ENCODE measurements at places on chromosomes 12 and 14.
A peak's percentile ranks its signal among the peaks of the same experiment; 100 is the strongest.

- DNase-seq = no peak
Observed at GRCh38 chr14:40758076-40758475, 848.6 kb upstream of the LRFN5 start.

DNA sequence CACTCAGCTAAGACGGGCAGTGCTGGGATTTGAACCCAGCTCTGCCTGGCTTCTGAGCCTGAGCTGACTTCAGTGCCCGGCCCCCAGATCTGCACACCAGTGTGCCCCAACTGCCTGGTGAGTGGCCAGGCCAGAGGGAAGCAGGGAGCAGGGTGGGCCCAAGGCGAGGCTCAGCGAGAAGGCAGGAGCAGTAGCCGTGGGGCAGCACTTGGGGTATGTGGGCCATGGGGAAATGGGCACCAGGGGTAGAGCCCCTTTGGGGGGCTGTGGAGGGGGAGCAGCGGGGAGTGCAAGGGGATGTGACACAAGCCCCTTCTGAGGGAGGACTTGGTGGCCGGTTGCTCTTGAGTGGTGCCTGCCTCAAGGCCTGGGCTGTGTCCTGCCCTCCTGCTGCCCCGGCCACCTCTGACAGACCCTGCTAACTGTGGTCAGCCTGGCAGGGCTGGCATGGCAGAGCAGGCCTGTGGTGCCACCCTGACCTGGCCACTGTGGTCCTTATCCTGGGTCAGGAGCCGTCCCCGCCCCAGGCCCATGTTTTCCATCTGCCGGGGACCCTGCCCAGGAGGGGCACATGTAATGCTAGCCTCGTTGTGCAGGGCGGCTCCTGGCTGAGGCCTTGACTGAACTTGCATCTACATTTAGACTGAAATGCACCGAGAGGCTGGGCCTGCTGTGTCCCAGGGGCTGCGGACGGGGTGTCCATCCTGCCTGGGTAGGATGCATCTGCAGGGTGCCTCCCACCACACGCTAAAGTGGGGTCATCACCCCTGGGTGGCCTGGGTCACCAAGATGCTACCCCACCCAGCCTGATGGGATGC is 90.5 kb downstream of the KIF26A start:
- no peak for DNase-seq

DNA sequence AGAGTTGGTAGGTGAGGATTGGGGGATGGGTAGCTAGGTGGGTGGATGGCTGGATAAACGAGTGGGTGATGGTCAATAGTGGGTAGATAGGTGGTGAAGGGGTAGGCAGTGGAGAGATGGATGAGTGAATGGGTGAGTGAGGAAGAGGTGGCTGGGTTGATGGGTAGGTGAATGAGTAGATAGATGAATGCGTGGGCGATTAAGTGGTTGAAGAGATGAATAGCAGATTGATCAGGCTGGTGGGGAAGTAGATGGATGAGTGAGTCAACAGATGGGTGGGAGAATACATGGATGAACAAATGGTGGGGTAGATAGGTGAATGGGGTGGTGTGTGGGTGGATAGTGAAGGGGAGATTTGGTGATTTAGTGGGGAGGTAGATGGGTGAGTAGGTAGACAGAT is 51.1 kb downstream of the SYNE3 start:
- no peak for DNase-seq

- no peak for DNase-seq
Observed at GRCh38 chr12:88870000-88870737, 289.9 kb upstream of the KITLG start.

- DNase-seq = no peak
Observed at GRCh38 chr12:17017402-17017801, 411.4 kb upstream of the LMO3 start.

DNA sequence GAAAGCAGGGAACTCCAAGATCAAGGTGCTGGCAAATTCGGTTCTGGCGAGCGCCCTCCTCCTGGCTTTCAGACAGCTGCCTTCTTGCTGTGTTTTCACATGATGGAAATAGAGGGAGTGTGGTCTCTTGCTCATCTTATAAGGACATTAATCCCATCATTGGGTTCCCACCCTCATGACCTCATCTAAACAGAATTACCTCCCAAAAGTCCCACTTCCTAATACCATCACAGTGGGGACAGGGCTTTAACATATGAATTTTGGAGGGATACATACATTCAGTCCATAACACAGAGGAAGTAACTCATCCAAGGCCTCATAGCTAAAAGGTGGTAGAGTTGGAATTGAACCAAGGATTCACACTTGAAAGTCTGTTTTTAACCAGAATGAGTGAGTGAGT is 28.6 kb downstream of the DYRK2 start:
- no peak for DNase-seq

GRCh38 chr14:68970038-68970612 is 9.0 kb downstream of the ACTN1 start:
- no peak for DNase-seq

DNA sequence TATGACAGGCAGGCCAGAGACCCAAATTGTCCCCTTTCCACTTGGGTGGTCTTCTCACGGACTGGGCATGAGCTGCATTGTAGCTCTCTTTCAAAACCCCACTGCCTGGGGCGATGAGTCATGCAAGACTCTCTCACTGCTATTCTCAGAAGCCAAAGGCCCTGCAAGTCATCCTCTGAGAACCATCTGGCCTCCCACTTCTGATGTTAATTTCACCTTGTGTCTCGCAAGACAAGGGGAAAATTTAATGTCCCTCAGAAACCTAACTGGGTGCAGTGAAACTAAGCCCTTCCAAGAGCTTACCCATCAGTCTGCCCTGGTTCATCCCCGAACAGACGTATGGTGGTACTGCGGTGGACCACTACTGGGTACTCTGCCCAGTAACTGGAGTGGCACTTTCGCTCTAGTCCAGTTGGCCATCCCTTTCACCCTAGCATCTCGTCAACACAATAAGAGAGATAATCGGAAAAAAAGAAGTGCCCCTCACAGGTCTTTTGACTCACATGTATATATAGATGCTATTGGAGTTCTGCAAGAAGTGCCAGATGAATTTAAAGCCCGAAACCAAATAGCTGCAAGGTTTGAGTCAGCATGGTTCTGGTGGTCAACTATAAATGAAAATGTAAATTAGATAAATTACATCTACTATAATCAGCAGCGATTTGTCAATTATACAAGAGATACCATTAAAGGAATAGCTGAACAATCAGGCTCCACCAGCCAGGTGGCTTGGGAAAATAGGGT is 31.3 kb upstream of the LALBA start:
- DNase-seq = no peak

DNA sequence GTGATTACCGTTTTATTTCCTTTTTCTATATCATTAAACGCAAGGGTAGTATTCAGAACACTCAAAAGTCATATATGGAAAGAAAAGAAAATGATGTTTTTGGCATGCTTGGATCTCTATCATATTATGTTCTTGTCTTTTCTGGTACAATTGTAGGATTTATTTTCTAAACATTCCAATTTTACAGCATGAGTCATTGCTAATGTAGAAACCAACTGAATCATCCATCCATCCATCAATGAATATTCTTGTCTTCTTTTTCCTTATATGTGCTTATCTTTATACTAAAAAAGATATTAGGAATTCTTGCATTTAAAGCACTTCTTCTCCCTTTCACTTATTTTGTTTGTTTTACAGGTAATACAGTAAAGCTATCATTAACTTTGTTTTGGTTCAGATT is 20.4 kb upstream of the AMIGO2 start:
- DNase-seq = no peak

GRCh38 chr12:64618953-64619590 is 8.8 kb downstream of the RASSF3 start:
- DNase-seq = peak; percentile 95

- DNase-seq = peak; percentile 90
Observed at GRCh38 chr12:54579696-54580333, 8.6 kb downstream of the PPP1R1A start.

- DNase-seq = peak; percentile 66
Observed at GRCh38 chr14:32710731-32711680, 227.7 kb upstream of the NPAS3 start.

GRCh38 chr12:113049976-113050742 is 6.4 kb upstream of the DTX1 start:
- DNase-seq = peak; percentile 53

GRCh38 chr12:89355243-89356068 is 3.2 kb upstream of the DUSP6 start:
- DNase-seq = peak; percentile 44

DNA sequence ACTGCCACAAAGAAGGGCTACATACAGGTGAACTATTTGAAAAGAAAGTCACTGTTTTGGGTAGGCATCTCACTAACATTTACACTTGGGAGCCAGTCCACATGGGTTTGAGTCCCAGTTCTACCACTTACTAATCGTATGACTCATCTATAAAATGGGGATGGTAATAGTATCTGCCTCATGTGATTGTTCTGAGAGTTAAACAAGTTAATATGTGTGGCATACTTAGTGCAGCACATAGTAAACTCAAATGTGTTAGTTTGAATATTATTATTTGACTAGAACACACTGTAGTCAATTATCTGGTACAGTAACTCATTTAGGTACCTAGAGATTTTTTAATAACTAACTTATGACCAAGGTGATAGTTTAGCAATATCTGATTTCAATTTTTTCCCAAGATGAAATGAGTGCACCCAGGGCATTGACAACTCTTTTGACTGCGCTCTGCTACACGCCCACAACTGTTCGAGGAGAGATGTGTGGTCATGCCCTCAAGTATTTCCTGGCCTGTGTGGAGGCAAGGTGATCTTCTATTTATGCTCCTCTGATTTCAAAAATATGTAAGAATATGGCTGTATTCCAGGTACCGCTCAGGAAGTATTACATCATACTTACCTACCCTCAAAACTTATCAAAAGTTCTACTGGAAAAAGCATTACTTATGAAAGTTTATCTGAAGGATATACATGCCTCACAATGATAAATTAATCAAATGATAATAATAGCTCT is 210.6 kb upstream of the EGLN3 start:
- no peak for DNase-seq

GRCh38 chr14:87014856-87015255 is 978.1 kb downstream of the GALC start:
- peak; percentile 2 for DNase-seq

DNA sequence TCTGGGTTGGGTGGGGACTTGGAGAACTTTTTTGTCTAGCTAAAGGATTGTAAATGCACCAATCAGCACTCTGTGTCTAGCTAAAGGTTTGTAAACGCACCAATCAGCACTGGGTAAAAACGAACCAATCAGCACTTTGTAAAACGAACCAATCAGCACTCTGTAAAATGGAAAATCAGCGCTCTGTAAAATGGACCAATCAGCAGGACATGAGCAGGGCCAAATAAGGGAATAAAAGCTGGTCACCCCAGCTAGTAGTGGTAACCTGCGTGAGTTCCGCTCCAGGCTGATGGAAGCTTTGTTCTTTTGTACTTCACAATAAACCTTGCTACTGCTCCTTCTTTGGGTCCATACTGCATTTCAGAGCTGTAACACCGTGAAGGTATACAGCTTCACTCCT is 1.7 kb upstream of the ACOT2 start:
- no peak for DNase-seq

DNA sequence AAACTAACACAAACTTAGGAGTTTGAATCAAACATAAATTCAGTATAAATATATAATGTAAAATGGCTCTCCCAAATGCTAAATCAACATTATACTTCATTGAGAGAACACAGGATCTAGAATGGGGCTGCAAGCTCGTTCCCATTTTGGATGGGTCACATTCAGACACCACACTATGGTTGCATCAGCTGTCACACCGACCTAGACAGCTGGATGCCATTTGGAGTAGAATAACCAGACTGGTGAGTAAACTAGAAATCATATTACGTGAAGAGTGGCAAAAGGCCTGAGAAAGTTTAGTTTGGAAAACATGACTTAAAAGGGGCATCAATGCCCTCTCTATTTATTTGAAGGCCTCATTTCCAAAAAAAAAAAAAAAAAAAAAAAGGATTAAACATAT is 430.4 kb downstream of the NPAS3 start:
- DNase-seq = no peak

GRCh38 chr12:45587012-45587411 is 142.5 kb upstream of the ARID2 start:
- no peak for DNase-seq

DNA sequence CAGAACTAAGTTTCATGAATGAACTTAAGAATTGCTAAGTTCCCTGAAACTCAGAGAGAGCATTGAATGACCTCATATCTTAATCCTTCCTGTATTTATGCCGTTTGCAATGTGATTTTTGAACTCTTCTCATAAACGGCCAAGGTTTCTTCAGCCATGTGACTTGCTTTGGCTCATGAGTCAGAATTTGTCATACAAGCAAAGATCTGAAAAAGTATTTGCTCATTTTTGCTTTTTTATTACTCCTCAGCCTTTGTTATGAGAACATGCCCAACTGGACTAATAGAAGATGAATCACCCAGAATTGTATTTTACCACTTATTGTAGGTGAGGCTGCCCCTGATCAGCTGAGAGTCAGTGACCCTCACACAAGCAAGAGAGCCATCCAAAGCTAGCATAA is 693.8 kb downstream of the BCL11B start:
- DNase-seq = no peak

DNA sequence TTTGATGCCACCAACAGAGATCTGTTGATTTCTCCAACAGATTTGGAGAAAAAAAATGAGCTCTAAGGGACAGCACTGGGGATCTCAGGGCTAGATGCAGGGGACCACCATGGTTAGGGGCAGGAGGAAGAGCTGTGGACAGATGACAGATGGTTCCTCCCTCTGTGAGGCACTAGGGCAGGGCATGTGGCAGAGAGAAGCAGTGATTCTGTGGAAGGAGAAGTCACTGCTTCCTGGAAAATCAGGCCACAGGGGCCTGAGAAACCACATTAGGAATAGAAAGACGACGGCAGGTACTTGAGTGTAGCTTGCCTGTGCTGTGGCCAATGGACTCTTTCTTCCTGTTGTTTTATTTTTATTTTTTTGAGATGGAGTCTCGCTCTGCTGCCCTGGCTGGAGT is 24.9 kb upstream of the TMED2 start:
- peak; percentile 32 for DNase-seq

DNA sequence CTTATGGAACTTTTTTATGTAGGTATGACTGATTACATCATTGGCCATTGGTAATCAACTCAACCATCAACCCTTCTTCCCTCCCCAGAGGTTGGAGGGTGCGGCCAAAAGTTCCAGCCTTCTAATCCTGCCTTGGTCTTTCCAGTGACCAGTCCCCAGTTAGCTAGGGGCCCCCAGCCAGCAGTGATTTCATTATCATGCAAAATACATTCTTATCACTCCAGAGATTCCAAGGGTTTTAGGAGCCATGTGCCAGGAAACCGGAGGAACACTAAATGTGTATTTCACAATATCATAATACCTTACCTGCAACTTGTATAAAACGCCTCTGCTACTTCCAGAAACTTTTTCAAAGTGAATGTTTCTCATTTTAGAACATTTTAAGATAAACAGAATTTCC is 181.5 kb upstream of the PELI2 start:
- no peak for DNase-seq

GRCh38 chr12:17342381-17342961 is 736.5 kb upstream of the LMO3 start:
- DNase-seq = no peak

- no peak for DNase-seq
Observed at GRCh38 chr14:77622366-77622961, 6.0 kb upstream of the SPTLC2 start.

- DNase-seq = peak; percentile 51
Observed at GRCh38 chr12:103833095-103833775, 7.8 kb downstream of the NT5DC3 start.

All from hematopoietic multipotent progenitor cell treated with erythropoietin and hydrocortisone succinate and interleukin-3 and kit ligand, for 4 days (in vitro differentiated cells).